ENCODE measurements at places on chromosomes 2 and 18.

DNA sequence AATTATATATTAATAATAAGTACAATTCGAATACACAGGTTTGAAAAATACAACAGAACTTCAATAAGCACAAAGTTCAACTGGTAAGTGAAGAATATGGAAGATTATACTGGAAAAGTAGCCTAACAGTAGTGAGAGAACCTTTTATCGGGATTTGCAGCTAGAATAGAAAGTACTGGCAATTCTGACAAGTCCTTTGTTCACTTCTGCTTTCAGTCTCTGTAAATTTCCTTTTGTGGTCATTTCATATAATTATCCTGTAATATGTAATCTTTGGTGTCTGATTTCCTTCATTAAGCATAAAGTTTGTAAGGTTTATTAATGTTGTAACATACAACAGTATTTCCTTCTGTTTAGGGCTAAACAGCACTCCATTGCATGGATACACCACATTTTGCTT lies 67.2 kb downstream of the CUL3 start:
- no peak for DNase-seq

GRCh38 chr2:141900826-141901225 lies 230.0 kb downstream of the LRP1B start:
- no peak for DNase-seq

DNA sequence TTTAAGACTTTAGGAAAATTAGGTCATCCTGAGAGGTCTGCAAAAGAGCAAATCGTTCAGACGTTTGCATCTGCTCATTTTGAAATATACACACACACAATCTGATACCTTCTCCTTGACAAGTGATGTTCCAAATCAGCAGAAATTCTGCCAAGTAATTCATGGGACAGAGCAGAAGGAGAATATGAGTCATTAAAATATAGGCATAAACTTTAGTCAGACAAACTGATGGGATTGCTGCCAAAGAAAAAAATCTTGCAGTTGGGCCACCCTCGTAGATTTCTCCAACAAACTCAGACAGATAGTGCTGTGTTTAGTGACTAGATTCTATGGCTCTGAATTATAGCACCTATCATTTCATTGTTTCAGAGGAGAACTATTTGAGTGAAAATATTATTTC lies 336.3 kb downstream of the NYAP2 start:
- no peak for DNase-seq

DNA sequence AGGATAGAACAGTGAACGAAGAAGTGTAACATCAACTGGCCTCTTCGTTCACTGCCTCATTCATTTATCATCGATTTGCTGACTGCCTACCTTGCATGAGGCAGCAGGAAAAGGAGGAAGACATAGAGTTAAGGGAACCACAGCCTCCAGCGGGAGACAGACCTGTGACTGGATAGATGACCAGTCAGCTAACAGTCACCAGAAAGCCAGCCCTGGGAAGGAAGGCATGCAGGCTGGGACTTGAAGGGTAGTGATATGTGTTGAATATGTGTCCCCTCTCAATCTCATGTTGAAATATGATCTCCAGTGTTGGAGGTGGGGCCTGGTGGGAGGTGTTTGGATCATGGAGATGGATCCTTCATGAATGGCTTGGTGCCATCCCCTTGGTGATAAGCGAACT lies 58.3 kb downstream of the CTIF start:
- DNase-seq = no peak

- DNase-seq = no peak
Observed at GRCh38 chr2:55556809-55557208, 37.3 kb downstream of the CFAP36 start.

DNA sequence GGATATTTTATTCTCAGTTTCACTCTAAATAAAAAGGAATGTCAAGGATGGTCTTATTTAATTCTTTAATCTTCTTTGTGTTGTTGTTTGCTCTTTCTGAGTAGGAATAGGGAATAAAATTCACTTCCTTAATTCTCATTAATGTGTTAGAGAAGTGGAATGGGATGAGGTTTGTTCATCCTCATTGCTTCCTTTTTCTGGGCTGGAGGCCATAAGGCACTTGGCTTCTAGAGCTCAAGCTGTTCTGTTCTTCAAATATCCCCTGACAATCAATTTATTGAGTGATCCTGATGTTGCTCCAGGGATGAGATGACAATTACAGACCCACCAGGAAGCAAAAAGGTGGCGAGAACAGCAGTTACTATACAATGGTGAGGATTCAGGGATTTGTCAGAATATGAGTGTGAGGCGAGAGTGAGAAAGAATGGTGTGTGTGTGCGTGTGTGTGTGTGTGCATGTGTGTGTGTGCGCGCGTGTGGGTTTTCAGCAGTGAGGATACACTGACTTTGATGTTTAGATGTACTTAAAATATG lies 557.6 kb upstream of the FANCL start:
- no peak for DNase-seq

- no peak for DNase-seq
Observed at GRCh38 chr2:54720563-54720962, 2.9 kb upstream of the EML6 start.

- DNase-seq = no peak
Observed at GRCh38 chr18:77020561-77020960, 112.0 kb downstream of the MBP start.

DNA sequence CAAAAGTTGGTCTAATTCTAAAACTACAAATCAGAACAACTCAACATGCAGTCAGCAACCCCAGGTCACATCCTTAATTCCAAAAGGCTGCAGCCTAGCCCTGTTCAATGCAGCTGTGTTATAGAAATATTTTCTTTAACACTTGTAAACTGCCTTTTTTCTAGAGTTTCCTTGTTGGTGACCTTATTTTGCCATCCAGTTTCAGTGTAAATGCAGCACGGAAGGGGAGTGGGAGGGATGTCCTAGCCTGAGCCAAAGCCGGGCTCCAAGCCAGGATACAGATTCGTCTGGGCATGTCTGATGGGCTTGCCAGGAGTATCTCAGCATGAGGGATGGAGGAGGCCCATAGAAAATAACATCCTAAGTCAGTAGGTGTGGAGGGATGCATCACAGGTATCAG lies 17.7 kb upstream of the SP3 start:
- DNase-seq = no peak

DNA sequence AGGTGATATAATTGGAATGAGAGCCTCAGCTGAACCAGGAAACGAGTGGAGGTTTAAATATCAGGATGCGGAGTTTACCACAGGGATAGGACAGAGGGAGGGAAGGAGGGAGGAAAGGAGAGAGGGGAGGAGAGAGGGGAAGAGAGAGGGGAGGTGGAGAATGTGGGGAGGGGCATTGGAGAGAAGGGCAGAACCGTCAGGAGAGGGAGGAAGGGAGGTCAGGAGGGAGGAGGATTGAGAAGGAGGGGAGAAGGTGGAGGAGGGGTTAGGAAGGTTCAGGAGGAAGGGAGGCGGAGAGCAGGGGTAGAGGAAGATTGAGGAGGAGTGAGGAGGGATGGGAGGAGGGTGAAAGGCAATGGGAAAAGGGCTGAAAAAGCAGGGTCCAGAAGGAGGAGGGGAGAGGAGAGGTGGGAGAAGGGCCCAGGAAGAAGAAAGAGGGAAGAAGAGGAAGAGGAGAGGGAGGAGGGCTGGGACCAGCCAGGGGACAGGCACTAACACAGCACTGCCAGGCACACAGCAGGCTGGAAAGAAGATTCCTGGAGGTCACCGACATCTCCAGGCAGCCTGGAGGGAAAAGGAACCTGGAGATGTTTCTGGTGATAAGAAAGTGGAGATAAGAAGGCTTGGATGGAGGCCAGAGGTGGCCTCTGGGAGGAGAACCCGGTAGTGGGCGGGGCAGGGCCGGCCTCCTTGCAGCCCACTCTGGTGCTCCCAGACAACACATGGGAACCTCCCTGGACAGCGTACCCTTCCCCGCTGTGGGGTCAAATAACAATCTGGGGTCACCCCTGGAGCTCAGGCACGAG lies 176.7 kb upstream of the SMAD2 start:
- no peak for DNase-seq

- DNase-seq = no peak
Observed at GRCh38 chr2:3198119-3198518, 179.5 kb downstream of the EIPR1 start.

DNA sequence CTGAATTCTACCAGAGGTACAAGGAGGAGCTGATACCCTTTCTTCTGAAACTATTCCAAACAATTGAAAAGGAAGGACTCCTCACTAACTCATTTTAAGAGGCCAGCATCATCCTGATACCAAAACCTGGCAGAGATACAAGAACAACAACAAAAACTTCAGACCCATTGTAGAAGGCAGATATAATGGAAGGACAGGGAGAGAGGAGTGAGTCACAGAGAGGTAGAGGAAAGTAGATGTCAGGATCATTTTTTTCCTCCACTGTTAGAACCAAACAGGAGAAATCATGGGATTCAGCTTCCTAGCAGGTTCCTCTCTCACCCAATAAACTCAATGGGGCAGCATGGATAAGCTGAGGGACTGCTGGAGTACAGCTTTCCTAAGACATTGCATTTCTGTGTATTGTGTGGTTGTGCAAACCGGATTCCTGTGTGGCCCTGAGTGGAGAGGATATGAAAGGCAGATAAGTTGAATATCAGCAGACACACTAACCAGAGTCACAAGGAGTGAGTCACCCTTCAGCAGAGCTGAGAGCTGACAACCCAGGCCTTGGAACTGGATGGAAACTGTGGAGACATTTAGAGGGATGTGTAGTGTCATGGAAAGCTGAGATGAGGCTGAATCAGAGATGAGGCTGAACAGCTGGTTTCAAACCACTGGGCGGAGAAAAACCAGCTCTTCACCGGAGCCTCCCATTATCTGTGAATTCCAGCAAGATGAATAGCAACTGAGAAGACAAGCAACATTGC lies 60.9 kb upstream of the MMADHC start:
- DNase-seq = no peak

DNA sequence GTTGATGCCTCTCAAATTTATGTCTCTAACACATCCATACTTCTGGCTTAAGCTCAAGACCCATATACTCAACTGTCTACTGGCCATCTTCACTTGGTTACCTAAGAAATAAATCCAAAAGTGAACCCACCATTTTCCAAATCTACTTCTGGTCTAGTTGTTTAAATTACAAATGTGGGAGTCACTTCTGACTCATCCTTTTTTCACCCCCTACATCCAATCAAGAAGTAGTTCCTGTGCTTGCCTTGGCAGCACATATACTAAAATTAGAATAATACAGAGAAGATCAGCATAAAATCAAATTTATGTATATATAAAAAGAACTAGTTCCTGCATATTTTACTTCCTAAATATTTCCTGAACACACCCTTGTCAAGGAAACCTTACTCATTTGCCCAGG lies 53.6 kb downstream of the STRN start:
- no peak for DNase-seq

- DNase-seq = no peak
Observed at GRCh38 chr2:61493523-61493942, 22.6 kb upstream of the USP34 start.

- DNase-seq = no peak
Observed at GRCh38 chr18:13194239-13194638, 24.3 kb upstream of the LDLRAD4 start.

GRCh38 chr2:197167608-197168314 lies 142.8 kb downstream of the ANKRD44 start:
- DNase-seq = no peak

GRCh38 chr2:161586517-161587167 lies 37.6 kb upstream of the SLC4A10 start:
- DNase-seq = peak; percentile 20

GRCh38 chr2:66494708-66495107 lies 59.8 kb downstream of the MEIS1 start:
- no peak for DNase-seq

- DNase-seq = no peak
Observed at GRCh38 chr2:137287913-137288639, 522.7 kb downstream of the THSD7B start.

- no peak for DNase-seq
Observed at GRCh38 chr2:207801259-207801658, 31.6 kb upstream of the FZD5 start.

DNA sequence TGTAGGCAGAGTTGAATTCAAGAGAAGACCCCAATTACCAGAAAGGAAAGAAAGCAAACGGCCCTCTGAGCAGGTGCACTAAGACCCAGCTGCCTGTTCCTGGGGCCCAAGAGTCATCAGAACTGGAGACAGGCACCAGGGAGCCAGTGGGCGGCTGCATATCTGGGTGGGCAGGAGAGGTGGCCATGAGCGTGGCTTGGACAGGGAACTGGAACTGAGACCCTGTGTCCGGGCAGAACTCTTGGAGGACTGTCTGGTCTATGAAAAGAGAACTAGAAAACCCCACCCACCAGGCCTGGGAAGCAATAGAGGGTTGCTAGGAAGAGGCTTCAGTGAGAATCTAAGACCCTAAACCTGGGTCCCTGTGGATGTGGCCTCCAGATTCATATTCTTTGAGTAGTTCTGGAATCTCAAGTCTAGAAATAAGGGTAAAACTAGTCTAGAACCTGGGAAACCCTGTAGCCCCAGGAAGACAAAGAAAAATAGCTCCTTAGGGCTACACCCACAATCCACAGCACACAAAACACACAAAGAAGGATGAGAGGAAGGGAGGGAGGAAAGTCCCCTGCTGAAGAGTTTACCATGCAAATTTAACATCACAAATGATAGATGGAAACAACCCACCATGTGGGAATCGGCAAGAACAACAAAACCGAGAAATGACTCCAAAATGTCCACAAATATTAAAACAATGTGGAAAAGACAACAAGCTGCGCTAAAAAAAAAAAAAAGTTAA lies 147.0 kb downstream of the HDAC4 start:
- no peak for DNase-seq

- no peak for DNase-seq
Observed at GRCh38 chr2:240507060-240507777, 50.6 kb downstream of the ANKMY1 start.

- DNase-seq = no peak
Observed at GRCh38 chr2:53600815-53601214, 166.8 kb upstream of the CHAC2 start.

- DNase-seq = no peak
Observed at GRCh38 chr2:176892676-176893226, 319.8 kb upstream of the HNRNPA3 start.

DNA sequence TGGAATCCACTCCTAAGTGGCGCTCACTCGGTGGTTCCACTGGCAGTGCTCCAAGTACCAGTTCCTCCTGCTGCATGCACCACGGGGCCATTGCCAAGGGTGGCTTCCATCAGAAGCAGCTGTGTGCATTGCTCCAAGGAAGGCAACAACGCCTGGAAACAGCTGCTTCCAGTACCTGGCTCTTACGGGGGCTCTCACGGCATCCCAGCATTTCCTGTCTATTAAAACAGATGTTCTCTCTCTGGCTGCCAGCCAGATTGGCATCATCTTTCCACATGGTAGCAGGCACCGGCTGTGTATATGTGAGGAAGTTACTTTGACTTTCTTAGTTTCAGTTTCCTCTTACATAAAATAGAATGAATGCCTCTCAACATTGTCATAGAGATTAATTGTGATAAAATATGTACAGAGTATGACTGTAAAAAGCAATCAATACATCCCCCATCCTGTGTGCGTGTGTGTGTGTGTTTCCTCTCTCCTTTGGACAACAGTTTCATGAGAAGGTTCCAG lies 84.9 kb downstream of the CMPK2 start:
- DNase-seq = no peak

GRCh38 chr18:8960740-8961657 lies 141.5 kb upstream of the NDUFV2 start:
- no peak for DNase-seq

Data from GM20000 (cell line).